ENCODE measurements at places on chromosomes 12 and 14.
A peak's percentile ranks its signal among the peaks of the same experiment; 100 is the strongest.

DNA sequence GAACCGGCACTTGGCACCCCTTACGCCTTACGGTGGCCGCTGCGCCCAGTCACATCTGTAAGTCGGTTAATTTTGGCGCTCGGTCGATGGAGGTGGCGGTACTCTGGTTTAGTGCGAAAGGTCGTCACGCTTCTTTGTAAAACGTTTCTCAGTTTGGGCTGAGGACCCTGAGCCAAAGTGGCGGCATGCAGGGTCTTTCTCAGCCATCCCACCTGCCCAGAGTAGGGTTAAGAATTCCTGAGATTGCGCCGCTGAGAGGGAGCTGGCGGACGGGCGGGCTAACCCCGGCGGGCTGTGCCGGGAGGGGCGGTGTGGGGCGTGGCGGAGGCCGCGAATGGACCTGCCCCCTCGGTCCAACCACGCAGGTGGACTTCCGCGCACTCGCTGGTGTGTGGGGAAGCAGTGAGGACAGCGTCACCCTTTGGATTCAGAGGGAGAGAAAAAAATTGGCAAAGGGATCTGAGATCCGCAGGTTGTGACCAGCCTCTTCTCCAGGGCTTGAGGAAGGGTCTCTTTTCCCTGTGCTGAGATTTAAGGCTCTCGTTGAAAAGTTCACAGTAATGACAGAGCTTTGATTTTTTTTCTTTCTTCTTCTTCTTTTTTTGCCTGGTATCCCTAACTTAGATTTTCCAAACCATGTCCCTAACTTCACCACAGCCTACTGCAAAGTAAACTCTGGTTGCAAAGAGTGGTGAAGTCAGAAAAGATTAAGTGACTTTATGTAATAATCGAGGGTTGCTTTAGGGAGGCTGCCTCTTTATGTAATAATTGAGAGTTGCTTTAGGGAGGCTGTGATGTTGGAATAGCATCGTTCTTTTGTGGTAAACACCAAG is 602 bp upstream of the FBXO33 start:
- DNase-seq, result peak; percentile 93

DNA sequence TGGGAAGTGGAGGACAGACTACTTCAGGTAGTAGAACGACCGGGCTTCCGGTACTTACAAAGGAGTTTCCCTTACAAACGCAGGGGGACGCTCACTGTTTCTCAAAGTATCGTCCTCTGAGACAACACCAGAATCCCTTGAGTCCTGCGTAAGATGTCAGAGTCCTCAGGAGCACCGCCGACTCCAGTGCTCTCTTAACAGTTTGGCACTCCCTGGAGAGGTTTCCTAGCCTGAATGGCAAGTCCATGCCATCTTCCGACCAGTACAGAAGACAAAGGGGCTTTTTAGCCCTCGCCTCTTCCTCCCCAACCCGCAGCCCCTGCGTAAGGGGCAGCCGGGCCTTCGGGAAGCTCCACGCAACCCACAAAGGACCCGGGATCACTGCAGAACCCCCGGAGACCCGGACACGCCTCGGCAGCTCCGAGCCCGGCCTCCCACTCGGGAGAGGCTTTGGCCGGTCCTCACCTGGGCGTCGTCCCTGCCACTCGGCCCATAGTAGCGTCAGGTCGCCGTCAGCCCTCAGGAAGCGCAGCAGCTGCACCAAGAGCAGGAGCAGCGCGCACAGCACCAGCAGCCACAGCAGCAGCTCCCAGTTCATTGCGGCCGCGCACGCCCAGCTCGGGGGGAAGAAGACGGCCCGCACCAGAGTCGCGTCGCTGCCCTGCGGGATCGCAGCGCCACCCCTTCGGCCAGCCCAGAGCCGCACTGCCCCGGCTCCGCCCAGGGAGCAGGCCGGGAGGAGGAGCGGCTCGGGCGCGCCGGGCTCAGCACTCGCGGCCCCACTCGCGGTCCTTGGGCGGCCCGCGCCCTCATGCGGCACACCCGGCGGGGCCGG is at the start of gene DHRS7:
Gene DHRS7, minus strand, starts transcription at position 687 of the 835 bp plus-strand sequence. Its CDS starts 89 bp downstream, at position 598.
- peak; percentile 94 for DNase-seq

GRCh38 chr12:85484387-85484786 is 204.4 kb downstream of the ALX1 start:
- DNase-seq, result no peak

GRCh38 chr14:100556140-100556475 is 31.1 kb downstream of the BEGAIN start:
- DNase-seq, result no peak

DNA sequence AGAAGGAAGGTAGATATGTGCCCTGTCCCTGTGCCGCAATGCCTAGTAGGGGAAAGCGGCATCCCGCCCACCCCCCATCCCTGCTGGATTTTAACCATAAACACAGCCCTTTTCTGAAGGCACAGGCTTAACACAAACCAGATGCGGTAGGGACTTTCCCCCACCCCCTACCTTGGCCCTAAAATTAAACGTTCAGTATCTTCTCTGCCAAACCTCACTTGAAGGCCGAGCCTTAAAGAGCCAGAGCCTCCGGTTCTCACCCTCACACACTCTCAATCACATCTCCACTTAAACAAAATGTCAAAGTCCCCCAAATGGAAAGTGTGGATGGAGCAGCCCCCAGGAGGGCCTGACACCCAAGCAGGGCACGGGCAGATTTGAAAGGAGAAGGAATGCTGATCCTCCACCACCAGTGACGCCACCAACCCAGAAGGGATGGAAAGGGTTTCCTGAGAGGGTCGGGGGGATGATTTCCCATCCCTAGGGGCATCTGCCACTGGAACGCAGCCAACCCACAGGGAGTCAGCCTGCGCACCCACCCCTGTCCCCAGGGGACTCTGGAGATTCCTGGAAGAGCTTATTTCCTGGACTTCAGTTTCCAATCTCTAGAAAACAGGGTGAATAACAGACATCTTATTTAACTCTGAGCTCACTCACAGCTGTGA is 26.4 kb downstream of the ACTN1 start:
- no peak for DNase-seq

GRCh38 chr12:112314981-112315380 is 67.2 kb downstream of the HECTD4 start:
- no peak for DNase-seq

- no peak for DNase-seq
These were observed 14.9 kb downstream of the C2CD5 start for GRCh38 chr12:22529281-22530060.

GRCh38 chr12:24479131-24479530 is 469.8 kb downstream of the BCAT1 start:
- DNase-seq, result no peak

DNA sequence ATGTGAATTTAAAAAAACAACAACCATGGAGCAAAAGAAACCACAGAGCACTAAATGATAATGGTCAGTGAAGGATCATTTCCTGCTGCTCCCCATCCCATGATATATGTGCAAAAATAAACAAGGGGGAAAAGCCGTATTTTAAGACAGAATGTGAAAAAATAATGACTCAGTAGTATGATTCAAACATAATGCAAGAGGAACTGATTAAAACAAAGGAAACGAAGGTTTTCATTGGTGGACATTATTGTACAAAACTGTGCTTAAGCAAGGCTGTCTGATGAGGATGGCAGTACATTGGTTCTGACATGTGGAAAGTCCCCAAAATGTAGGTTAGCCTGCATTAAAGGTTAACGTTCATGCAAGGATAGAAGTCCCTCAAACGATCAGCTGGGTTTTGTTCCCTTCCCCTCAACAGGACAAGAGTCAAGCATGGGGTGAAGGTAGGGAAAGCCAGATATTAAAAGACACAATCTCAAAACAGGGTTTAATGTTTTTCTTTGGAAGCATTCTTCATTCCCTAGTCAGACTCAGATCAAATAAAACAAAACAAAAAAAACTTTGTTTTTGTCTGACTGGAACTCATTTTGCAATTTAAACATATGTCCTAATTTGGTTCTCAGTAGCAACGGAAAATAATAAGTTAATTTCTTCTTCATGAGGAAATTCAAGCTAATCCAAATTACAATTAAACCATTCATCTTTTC is 26.3 kb upstream of the PTGDR start:
- no peak for DNase-seq

DNA sequence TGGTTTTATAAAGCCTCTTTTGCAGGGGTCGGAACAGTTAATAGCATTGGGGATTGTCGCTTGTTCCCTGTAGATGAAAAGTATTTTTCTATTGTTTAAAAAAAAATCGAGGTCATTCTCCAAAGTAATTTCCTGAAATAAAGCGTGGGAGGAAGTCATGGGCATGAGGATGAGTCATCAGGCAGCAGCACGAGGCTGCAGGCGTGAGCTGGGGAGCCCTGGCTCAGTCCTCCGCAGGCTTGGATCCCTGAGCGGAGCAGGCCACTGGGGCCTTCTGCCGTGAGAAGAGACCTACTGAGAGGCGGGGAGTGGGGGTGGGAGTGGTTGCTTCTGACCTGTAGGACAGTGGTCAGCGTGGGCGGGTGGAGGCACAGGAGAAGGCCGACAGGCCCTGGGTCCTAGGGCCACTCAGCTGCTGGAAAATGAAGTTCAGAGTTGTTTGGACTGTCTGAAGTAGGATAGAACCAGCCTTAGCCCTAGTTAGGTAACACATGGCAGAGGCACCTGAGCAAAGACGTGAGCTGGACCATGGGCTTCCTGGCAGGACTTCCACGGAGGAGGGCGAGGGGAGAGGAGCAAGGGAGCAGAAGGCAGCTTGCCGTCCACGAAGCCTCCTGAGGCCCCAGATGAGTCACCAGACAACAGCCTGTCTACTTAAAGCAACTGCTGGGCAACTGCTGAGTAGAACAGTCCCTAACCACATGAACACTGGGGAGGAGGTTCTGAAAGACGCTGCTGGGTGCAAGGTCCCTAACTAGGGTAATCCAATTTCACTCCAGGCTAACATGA is 21.1 kb upstream of the LGALS3 start:
- peak; percentile 94 for DNase-seq

DNA sequence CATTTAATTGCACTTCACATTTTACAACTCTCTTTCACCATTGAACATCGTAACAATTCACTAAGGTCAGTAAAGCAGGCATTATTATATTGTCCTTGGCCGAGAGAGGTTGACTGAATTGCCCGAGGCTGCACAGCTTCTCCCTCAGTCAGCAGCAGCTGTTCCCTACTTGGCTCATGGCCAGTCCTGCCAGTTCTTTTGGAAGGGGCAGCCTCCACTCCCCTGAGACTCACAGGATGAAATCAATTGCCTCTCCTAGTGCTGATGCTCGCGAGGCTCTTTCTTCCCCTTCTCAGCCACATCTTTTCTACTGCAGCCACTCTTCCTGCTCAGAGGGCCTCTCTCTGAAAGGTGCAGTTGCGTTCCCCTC is 79.9 kb upstream of the KCNA1 start:
- no peak for DNase-seq

GRCh38 chr12:44253338-44253856 is 417.5 kb downstream of the TMEM117 start:
- DNase-seq, result no peak

DNA sequence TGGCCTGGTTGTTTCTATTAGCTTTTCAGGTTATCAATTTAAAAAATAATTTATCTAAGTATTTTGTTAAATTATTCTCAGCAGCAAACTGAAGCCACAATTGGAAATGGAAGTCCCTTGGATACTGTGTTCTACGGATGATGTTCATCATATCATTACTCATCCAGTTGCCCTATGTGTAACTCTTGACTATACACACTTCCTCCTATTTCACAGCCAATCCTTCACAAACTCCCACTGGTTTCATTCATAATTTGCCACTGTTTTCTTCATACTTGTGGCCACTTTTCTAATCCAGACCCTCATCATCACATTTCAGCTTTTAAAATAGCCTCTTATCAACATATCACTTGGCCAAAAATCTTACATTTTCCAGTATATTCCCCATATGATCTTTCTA is 84.0 kb downstream of the CATSPERB start:
- DNase-seq, result no peak

GRCh38 chr12:132625731-132626430 is 7.3 kb downstream of the P2RX2 start:
- DNase-seq, result no peak

GRCh38 chr12:1970331-1970900 is 33.8 kb downstream of the DCP1B start:
- DNase-seq, result no peak

DNA sequence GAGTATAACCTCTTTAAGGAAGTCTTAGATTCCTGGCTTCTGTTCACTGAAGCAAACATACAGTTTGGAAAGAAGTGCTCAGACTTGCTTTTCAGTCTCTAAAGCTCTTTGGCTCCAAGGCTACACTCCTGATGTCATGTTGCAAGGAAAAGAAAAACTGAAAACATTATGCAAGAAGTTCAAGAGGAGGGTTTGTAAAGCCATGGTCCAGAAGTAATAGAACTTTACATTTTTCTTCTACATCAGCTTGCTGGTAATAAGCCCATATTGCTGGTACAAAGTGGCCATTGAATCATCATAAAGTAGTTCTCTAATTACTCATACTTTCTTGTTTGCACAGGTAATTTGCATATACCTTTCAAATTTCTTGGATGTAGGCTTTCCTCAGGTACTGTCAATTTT is 83.6 kb downstream of the BBS10 start:
- no peak for DNase-seq

- DNase-seq, result no peak
These were observed 122.5 kb upstream of the BCAT1 start for GRCh38 chr12:25071366-25071765.

- DNase-seq, result no peak
These were observed 2.8 kb downstream of the FERMT2 start for GRCh38 chr14:52948039-52948438.

- DNase-seq, result no peak
These were observed 361.1 kb upstream of the CLEC14A start for GRCh38 chr14:38616959-38617358.

GRCh38 chr12:68529869-68530268 is 80.8 kb upstream of the RAP1B start:
- no peak for DNase-seq

GRCh38 chr14:91009501-91010152 is 50.8 kb downstream of the RPS6KA5 start:
- no peak for DNase-seq

GRCh38 chr14:92693998-92694795 is 54.2 kb downstream of the LGMN start:
- no peak for DNase-seq

- no peak for DNase-seq
These were observed 1.9 kb downstream of the SGPP1 start for GRCh38 chr14:63725786-63726460.

DNA sequence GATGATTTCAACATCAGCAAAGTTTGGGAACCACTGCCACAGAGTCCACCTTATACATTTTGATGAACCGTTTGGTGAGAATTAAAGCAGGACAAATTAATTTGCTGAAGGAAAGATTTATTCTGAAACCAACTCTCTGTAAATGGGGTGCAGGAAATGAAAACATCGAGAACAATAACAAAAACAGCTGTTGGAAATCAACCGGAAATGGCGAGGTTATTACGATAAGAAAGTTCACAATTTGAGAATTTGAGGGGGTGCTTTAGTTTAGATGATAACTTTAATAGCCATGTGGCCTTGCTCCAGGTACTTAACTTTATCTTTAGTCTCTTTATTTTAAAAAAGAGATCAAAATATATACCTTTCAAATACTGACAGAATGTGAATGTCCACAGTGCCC is 56.7 kb downstream of the KCNJ8 start:
- no peak for DNase-seq

- no peak for DNase-seq
These were observed 1.4 kb upstream of the CNOT2 start for GRCh38 chr12:70241845-70242244.

DNA sequence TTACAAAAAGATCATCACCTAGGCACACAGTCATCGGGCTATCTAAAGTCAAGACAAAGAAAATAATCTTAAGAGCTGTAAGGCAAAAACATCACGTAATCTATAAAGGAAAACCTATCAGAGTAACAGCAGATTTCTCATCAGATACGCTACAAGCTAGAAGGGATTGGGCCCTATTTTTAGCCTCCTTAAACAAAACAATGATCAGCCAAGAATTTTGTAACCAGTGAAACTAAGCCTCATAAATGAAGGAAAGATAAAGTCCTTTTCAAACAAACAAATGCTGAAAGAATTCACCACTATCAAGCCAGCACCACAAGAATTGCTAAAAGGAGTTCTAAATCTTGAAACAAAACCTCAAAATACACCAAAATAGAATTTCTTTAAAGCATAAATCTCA is 191.6 kb upstream of the BMP4 start:
- no peak for DNase-seq
